ENCODE measurements at places on chromosomes 2 and 18.

DNA sequence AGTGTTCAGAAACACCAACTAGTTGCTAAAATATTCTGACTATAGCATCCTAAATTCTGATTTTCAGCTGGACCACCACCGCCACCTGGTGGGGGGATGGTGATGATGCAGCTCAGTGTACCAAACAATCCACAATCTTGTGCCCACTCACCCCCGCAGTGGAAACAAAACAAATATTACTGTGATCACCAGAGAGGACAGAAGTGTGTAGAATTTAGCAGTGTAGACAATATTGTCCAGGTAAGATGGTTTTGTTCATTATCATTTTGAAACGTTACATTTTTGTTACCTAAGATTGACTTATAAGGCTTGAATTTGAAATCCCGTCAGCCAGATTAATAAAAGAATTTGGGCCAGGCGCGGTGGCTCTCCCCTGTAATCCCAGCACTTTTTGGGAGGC lies 31.7 kb upstream of the UBXN4 start:
- DNase-seq, result peak; percentile 32

DNA sequence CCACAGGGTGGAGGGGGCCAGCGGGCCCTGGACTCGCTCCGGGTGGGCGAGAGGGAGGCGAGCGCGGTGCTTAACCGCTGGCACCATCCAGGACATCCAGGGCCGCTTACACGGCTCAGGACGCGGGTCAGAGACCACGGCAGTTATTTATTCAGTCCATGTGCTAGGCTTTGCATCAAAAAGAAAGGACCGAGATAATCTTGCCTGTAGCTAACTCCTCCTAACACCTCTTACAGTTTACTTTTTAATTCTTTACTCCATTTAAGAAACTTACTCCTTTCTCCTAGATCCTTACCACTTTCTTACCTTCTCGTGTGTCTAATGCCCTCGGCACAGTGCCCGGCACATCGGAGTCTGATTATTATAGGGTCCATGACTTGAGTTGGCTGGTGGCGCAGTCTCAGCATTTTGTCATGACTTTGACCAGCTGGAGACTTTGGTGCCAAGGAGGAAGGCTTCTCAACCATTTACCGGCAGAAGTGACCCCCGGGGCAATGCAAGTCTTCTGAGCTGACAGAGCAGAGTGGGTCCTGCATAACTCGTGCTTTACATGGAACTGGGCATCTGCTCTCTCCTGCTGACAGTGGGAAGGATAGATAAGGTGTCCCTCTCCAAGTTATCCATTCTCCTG lies 503 bp downstream of the ANXA4 start:
- no peak for DNase-seq

- no peak for DNase-seq
Measured at GRCh38 chr2:239979243-239980023, 45.7 kb downstream of the NDUFA10 start.

DNA sequence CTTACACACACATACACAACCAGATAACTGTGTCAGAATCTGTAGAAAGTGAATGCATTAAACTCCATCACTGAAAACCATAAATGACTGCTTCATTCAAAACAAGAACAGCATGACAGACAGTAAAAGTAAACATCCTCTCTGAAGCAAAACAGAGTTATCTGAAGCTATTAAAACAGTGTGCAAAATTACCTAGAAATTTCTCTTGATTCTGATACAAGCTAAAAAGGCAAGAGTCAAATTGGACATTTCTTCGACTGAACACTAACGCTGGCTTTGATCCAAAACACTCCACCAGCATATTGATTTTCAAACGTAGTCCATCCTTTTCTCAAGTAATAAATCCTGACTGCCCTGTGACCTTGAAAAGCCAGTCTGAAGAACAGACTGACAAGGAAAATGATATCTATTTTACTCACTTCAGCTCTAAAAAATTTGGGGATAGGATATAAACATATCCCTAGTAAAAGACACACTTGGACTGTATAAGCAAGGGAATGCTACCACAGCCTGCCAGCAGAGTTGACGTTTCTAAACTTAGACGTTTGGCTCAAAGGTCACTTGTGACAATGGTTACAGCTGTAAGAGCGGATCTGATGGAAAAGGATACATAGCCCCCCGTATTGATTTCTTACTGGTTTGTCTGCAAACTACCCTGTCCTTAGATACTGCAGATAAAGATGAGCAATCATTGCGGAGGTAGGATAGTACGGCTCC lies 128.9 kb upstream of the ITGB6 start:
- DNase-seq, result no peak

DNA sequence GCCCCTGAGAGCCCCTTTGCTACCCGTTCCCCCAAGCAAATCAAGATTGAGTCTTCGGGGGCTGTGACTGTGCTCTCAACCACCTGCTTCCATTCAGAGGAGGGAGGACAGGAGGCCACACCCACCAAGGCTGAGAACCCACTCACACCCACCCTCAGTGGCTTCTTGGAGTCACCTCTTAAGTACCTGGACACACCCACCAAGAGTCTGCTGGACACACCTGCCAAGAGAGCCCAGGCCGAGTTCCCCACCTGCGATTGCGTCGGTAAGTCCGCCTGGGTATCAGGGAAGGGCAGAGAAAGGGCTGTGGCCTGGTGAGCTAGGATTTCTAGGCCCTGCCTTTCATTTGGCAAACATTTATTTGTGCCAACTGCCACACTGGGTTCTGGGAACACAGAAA lies 63.4 kb downstream of the TET3 start:
- DNase-seq, result no peak

GRCh38 chr2:9773903-9774239 lies 69.4 kb upstream of the TAF1B start:
- DNase-seq, result no peak

DNA sequence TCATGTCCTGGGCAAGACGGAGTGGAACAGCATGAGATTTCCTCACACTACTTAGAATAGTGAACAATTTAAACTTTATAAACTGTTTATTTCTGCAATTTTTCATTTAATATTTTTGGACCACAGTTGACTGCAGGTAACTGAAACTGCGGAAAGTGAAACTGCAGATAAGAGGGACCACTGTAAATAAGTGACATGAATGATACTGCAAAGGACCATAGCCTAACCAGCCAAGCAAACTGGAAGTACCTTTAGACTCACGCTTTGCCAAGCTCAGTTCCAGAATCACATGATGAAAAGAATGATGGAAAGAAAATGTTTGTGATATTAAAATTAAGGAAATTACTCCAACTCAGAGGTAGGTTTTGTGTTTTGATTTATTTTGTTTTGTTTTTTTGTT lies 94.6 kb upstream of the ITGA4 start:
- no peak for DNase-seq

- no peak for DNase-seq
Measured at GRCh38 chr2:189585226-189585756, 4.7 kb upstream of the SLC40A1 start.

DNA sequence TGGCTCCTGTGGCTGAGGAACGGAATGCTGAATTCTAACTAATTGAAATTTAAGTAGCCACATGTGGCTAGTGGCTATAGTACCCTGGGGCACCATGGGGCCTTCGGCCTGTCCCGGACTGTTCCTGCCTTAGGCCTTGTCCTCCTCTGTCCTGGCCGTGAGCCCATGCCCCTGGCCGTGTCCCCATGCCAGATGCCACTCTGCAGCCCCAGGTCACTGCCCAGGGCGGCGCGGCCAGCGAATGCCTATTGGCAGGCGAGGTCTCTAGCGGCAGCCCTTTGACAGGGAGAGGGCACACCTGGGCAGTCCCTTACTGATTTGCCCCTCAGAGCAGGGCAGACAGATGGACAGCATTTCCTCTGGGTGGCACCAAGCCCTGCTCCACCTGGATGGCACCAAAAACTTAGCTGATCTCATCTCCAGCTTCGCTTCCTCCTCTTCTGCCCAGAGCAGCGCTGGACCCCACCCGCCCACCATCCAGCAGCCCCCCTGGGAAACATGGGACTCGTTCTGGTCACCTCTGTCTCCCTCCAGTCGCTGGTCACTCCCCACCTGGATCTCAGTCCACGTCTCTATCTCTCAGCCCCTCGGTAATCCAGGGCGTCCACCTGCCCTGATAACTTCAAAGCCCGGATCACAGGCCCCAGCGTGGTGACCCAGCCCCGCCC lies 1.1 kb upstream of the DGKD start:
- DNase-seq, result no peak

- DNase-seq, result no peak
Measured at GRCh38 chr2:158912112-158912511, 56.3 kb upstream of the TANC1 start.

- DNase-seq, result no peak
Measured at GRCh38 chr2:33412920-33413319, 63.5 kb upstream of the RASGRP3 start.

GRCh38 chr2:231017231-231017598 lies 20.1 kb upstream of the C2orf72 start:
- no peak for DNase-seq

DNA sequence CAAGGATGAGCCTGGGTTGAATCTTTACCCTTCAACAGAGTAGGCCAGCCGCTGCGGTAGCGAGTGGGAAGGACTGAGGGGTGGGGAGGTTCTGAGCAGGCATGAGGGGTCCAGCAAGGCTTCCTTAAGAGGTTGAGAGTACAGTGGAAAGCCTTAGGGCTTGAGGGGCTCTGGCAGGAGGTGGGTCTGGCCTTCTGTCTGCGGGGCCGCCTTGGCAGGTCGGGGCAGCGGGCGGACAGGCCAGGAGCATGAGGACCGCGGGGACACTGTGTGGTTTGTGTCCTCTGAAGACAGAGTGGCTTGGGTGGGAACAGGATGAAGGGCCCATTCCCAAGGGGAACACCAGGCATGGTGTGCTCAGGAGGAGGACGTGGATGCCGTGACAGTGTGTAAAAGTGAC lies 250.3 kb downstream of the AGAP1 start:
- no peak for DNase-seq

GRCh38 chr2:148567716-148568115 lies 76.8 kb upstream of the EPC2 start:
- DNase-seq, result no peak

DNA sequence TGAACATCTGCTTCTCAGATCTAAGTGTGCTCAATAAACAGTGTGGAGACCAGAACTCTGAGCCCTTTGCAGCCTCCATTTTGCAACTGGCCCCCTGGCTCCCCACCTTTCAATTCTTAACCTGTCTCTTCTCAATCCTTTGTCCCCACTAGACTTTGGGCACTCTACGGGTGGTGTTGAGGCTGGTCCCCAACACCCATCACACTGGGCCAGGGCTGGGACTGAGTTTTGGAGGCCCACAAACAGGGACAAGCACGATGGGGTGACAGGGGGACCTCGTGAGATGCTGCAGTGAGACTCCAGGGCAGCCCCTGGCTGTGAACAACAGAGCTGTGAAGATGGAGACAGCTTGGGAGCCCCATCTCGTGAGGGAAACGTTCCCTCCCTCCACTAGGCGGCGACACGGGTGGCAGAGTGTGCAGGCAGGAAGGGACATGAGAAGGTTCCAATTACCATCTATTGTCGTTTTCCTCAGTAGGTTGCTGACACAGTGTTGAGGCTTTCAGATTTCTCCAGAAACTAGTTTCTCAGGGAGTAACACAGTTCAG lies 1.2 kb downstream of the ANKMY1 start:
- no peak for DNase-seq

DNA sequence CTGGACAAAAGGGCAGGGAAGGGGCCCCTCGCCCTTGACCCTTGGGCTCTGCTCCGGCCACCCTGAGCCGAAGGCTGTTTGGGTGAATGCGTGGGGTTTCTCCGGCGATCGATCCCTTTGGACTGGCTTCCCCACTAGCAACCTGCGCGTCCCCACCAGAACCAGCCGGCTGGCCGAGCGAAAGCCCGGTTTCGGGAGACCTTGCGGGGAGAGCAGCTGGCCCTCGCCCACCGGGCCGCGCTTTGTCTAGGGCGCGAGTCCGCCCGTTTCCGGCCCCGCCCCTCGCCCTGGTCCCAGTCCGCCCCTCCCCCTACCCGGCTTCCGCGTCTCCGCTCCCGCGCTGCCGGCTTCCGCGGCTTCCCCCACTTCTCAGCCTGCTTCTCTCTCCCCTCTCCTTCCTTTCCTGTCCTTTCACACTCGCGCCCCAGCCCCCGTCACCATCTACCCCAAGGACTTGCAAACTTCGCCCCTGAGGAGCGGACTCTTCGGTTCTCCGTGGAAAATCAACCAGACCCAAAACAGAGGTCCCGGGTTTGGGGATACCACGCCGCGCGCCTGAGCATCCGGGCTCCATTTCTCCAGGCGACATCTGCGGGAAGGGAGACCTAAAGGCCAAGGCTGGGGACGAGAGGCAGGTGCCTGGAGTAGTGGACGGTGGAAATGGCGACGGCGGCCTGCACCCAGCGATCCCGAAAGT lies 48.0 kb upstream of the ATP6V1B1 start:
- DNase-seq, result peak; percentile 58

- DNase-seq, result no peak
Measured at GRCh38 chr2:134936691-134937090, 18.1 kb downstream of the CCNT2 start.

GRCh38 chr2:211967234-211967633 lies 571.4 kb downstream of the ERBB4 start:
- DNase-seq, result no peak

DNA sequence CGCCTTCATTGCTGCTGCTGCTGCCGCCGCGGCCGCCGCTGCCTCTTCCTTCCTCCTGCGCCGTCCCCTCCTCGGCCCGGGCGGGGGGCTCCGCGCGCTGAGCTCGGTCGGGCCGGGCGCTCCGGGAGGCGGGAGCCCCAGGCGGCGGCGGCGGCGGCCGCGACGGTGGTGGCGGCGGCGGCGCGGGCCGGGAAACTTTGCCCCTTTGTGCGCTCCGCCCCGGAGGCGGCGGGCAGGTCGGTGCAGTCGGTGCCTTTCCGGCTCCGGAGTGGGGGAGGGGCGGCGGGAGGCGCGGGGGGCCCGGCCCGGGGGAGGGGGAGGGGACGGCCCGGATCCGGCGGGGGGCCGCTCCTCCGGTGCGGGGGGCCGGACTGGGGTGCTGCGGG lies 205 bp downstream of the TET3 start:
- DNase-seq, result no peak

DNA sequence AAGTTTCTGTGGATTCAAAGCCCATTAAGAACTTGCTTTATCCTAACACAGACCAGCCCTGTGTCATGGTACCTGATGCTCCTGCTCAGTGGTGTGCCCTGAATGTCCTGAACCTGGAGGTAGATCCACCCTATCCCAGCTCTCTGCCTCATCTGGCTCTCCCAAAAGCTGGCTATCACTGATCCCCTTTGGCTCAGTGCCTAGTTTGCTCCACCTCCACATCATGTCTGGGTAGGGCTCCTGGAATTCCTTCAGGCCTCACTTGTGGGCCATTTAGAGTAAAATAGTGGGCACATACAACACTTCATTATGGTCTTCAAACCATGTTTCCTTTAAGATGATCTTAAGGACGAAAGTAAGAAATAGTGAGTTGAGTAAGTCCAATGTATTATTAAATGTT lies 4.8 kb upstream of the ABCB11 start:
- no peak for DNase-seq

- peak; percentile 67 for DNase-seq
Measured at GRCh38 chr18:21194871-21195771, 46.9 kb upstream of the GREB1L start.

- no peak for DNase-seq
Measured at GRCh38 chr2:26784570-26785234, 1.2 kb upstream of the CENPA start.

- peak; percentile 83 for DNase-seq
Measured at GRCh38 chr2:136378712-136379595, 261.0 kb upstream of the CXCR4 start.
